ENCODE measurements at places on chromosomes 13 and 19. TPM values are rescaled to one million over a fixed set of nuclear protein-coding genes. Genes with fewer than 3 reads are reported as not detected.

CRB3 gene
- total RNA-seq, result not detected

CYP4F2 gene
- not detected for total RNA-seq

CGB8 gene
- not detected for total RNA-seq

RASL11A gene
- total RNA-seq, result 1.3 TPM

EIF3K gene
- total RNA-seq, result 279 TPM

ZGLP1 gene
- total RNA-seq, result 0.44 TPM

Data from bladder microvascular endothelial cell (primary cell).